ENCODE measurements at places on chromosomes 1 and 21. TPM values are rescaled to one million over a fixed set of nuclear protein-coding genes. Genes with fewer than 3 reads are reported as not detected.

The CHRNB2 gene
- polyA plus RNA-seq: 0.06 TPM

The ACOT7 gene
- polyA plus RNA-seq: 9.7 TPM

The TAS1R1 gene
- not detected for polyA plus RNA-seq

The GPX7 gene
- polyA plus RNA-seq: 7.0 TPM

The NPHS2 gene
- polyA plus RNA-seq: not detected

The ADAM15 gene
- polyA plus RNA-seq: 16.0 TPM

The OR2W3 gene
- polyA plus RNA-seq: not detected

The ANGPTL3 gene
- polyA plus RNA-seq: 238 TPM

The CFHR5 gene
- 110 TPM for polyA plus RNA-seq

The COG2 gene
- 16.1 TPM for polyA plus RNA-seq

The ANKRD65 gene
- 0.30 TPM for polyA plus RNA-seq

The RRAGC gene
- 6.7 TPM for polyA plus RNA-seq

The CA6 gene
- not detected for polyA plus RNA-seq

The BRDT gene
- polyA plus RNA-seq: not detected

The RHD gene
- polyA plus RNA-seq: not detected

The OR10J1 gene
- polyA plus RNA-seq: not detected

The NMNAT2 gene
- not detected for polyA plus RNA-seq
